Stimulated activated CD4-positive, alpha-beta T cell treated with anti-CD3 and anti-CD28 coated beads, Interleukin-4, amount 100 ng/mL, for 24 hours (primary cell): ENCODE measurements at places on chromosomes 6 and 20.

DNA sequence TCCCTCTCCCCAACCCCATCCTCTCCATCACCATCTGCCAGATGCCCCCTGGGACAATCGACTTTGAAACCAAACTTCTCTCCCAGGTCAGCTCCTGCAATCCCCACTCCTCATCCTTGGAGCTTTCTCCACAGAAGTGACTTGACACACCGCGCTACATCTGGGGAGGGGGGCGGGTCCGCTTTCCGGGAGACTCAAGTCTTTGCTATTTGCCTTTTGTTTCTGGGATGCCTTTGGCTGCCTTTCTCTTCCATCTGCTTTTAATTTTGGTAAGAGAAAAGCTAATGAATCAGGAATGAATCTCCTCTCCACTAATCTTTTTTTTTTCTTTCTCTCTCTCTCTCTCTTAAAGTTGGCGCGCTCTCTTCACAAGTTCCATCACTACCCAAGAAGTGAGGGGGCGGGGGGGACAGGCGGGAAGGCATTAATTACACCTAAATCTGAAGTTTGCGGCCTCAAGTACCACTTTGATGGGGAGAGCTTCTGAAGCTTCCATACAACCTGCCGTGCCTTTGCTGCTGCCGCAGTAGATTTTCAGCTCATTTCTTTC lies 664 bp upstream of the TPBG start:
- DNase-seq, result no peak

GRCh38 chr20:48105526-48105925 lies 320.2 kb upstream of the SULF2 start:
- DNase-seq, result no peak

- DNase-seq, result no peak
Measured at GRCh38 chr6:46320505-46320904, 149.7 kb upstream of the ENPP5 start.

- no peak for DNase-seq
Measured at GRCh38 chr20:41470362-41471095, 103.9 kb upstream of the EMILIN3 start.

DNA sequence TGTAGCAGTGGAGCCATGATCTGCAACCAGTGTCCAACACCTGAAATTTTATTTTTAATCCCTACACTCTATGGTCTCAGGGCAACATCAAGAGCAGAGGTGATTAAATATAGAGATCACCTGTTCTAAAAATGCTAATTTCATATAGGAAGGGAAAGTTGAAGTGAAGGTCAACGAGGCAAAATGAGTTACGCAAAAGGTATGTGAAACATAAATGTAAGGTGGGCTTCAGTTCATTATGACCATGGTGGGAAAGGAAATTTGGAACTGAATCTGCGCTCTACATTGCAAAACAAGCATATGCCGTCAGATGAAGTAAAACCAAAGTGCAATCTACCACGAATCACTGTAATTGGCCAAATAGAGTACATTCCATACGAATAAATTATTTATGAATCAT lies 35.2 kb upstream of the STMND1 start:
- DNase-seq, result no peak

DNA sequence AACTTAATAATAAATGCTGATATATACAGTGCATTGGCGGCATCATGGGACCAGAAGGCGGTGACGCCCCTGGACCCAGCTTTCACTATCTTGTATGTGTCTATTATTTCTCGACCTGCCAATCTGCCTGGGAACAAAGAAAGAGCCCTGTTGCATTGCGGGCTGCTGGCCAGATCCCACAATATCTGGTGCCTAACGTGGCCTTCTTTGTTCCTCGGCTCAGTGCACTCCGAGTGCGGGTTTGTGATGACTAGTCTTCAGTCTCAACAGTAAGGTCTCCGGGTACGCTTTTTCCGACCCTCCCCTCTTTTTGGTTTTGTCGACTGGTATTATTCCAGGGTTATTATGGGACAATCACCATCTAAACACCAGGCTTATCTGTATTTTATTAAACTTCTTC lies 291.5 kb downstream of the TBC1D32 start:
- no peak for DNase-seq

DNA sequence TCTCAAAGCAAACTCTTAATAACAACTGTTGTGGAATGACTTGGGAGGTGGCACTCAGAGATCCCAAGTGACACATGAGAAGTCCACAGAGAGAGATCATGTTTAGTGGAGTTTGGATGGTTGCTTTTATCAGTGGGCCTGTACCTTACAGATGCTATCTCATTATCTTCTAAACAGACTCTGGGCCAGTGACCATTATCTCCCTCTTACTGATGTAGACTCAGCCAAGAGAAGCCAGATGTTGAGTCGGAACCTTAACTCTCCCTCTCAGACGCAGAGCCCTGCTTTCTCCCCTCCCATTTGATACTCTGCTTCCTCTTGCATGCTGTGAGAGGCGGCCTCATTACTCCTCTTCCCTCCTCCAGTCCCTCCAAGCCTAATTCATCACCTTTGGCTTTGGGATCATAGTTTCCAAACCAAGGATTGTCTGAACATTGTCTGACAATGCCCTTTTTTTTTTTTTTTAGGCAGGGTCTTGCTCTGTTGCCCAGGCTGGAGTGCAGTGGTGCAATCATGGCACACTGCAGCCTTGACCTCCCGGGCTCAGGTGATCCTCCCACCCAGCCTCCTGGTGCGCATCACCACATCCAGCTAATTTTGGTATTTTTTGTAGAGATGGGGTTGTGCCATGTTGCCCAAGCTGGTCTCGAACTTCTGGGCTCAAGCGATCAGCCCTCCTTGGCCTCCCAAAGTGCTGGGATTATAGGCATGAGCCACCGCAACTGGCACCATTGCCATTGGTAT lies 4.5 kb upstream of the DDR1 start:
- no peak for DNase-seq
